ENCODE measurements at places on chromosomes 5 and 9.

DNA sequence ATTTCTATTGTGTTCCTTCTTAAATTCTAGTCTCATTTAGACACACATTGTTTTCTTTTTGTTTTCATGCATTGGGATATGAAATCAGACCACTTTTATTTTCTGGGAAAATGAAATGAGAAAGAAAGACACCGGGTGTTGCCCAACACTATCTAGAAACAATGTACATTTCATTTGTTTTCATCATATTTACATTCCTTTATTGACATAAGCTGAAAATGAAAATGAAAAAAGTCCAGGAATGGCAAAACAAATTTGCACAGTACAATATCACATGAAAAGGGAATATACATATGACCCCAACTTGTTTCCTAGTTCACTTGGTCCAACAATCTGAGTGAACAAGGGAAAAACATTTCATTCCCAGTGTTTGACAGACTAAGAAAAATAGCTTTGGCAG is 20.7 kb downstream of the IFNE start:
- DNase-seq: no peak

DNA sequence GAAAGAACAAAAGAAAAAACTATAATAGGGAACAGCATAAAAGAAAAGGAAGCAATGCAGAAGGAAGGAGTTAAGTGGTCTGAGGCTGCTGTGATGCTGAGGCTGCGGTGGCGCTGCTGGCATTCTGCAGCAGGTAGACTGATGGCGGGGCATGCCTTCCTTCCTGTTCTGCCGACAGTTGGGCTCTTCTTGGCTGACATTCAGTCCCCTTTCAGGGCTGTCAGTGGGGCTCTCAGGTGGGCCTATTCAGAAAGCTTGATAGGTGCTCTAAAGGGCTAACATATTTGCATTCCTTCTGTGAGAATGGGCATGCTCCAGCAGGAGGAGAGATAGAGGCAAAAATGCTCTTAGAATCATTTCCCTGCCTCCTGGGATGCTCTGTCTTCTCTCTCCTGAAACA is 5.1 kb upstream of the CLINT1 start:
- DNase-seq: no peak

DNA sequence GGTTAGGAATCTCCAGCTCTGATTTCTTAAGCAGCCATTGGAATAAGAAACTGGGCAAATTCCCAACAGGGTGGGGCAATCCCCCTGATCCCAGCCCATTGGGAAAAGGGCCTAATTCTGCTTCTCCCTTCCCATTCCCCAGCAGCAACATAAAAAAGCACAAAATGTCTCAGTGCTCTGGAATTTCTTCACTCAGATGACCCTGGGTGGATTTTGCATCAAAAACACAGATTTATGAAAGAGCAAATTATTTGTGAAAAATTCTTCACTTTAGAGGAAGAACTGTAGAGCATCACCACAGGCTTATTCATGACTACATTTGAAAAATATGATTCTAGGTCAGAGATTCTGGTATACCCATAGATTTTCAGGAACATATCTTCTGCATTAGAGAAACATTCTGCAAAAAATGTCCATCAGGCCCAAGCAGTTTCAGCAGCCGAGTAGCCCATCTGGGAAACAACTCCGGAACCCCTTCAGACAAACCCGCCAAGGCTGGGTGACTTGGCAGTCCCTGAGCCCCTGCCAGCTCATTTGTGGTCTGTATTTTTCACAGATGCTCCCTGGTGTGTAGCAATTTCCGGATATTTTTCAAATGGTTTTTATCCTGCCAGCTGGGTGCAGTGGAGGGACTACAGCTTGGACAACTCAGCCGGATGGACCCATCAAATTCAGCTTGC is 102.1 kb upstream of the RANBP3L start:
- DNase-seq: no peak

DNA sequence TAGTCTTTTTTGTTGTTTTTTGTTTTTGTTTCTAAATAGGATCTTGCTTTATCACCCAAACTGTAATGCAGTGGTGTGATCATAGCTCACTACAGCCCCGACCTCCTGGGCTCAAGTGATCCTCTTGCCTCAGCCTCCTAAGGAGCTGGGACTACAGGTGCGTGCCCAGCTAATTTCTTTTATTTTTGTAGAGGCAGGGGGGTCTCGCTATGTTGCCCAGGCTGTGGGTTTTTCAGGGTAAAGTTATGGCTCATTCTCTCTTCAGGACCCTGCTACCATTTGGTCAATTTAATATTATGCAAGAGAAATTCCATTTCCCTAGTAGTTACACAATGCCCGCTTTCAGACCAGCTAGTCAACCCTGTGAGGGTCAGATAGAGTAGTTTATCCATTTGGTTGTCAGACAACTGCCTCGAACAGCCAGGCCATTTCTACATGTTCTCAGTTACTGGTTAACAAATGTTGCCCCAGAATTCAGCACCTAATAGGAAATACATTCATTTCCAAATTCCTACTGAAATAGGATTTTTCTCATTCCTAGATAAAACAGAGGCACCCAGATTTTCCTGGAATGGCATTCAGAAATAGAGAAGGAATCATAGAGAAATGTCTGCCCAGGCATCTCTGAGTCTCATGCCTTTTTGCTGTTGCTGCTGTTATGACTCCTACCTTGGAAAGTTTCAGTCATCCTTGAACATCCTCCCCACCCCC is 6.4 kb upstream of the GLIS3 start:
- peak; percentile 3 for DNase-seq

DNA sequence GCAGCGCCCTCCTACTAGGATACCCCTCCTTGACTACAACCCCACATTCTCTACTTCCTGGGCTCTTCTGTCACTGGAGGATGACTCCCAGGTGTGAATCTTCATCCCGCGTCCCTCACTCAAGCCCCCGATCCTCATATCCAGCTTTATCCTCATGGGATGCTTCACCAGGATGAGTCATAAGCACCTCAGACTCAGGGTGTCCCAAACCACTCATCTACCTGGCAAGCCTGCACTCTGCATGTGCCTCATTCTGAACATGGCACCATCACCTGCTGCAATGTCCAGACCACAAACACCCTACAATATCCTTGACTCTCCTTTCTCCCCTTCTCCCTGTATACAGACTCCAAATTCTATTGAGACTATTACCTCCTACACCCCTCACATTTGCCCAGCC is 1.5 kb upstream of the TGFBI start:
- no peak for DNase-seq

DNA sequence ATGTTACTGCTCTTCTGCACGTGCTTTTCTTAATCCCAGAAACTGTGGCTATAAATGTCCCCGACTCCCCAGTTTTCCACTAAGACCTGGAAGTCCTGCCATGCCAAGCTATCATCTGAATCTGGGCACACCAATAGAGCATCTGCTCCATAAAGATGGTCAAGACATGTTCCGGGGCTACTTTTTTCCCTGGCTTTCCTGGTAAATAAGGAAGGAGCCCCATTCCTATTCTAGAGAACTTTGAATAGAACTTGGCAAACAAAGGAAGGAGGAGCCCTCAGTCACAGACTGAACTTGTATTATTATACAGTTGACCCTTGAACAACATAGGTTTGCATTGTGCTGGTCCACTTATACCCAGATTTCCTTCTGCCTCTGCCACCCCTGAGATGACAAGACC is 182.9 kb downstream of the CCDC192 start:
- no peak for DNase-seq

DNA sequence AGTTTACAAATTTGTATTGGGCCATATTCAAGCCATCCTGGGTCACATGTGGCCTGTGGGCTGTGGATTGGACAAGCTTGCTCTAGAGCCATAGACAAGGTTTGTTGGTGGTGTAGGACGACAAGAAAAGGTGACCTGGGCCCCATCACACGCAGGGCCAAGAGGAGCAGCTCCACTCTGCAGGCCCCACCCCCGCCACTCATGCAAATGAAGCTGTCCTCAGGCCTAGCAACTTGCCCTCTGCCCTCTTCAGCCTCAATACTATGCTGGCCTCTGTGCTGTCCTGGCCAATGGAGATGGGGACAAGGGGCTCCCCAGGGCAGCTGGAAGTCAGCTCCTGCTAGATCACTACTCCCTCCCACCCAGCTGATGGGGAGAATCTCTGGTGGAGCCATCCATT is 55.2 kb upstream of the TMEM252 start:
- DNase-seq: no peak

- DNase-seq: no peak
Measured at GRCh38 chr5:131763968-131764367, 32.8 kb downstream of the FNIP1 start.

DNA sequence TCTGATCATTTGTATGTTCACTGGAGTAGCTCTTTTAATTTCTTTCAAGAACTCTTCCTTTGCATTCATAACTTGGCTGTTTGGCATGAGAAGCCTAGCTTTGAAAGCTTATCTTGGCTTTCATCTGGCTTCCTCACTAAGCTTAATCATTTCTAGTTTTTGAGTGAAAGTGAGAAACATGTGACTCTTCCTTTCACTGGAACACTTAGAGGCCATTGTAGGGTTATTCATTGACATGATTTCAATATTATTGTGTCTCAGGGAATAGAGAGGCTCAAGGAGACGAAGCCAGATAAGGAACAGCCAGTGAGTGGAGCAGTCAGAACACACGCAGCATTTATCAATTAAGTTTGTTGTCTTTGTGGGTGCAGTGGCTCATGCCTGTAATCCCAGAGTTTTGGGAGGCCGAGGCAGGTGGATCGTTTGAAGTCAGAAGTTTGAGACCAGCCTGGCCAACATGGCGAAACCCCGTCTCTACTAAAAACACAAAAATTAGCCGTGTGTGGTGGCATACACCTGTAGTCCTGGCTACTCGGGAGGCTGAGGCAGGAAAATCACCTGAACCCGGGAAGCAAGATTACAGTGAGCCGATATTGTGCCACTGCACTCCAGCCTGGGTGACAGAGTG is 98.3 kb downstream of the UGCG start:
- no peak for DNase-seq

DNA sequence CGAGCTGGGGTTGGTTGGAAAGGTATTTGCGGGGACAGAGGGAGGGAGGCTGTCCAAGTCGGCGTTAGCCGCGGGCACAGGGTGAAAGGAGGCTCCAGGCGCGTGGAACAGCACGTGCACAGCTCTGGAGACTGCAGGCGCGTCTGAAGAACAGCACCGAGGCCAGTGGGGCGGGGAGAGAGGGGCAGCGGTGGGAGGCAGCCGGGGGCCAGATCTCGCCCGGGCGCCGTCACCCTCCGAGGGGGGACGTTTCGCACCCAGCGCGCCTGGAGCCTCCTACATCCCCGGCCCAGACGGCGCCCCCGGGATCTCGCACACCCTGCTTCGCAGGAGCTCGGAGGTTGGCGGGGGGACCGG is 79.6 kb downstream of the NTNG2 start:
- no peak for DNase-seq

DNA sequence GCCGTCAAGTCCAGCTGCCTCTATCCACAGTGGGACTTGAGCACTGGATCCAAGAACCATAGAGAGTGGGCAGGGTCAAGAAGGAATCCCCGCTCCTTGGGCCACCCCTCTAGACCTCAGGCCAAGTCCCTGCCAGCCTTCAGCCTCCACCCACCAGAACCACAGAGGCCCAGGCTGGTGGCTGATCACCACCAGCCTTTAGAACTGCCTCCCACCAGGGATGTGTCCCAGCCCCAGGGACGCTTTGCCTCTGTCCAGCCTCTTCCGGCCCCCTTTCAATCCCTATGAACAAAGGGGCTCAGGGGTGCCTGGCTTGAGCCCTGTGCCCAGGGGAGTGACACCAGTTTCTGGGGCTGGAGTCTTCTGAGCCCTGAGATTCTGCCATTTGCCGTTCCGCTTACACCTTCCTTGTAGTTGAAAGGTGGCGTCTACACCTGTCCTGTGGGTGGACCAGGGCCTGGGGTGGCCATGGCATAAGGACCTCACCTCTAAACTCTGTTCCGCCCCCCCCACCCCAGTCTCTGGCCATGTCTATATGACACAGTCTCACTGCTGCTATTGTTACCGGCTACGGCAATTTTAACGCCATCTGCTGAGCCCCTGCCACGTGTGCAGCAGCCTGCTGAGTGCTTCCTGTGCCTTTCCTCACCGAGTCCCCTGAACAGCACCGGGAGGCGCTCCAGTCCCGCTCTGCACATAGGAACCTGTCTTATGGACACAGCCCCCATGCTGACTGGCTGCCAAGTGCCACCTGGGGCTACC is 35.7 kb upstream of the ORM1 start:
- no peak for DNase-seq

- DNase-seq: no peak
Measured at GRCh38 chr9:131096269-131097125, at the start of gene AIF1L. Gene AIF1L (plus strand): TSS chr9:131096531. CDS start chr9:131096630, 99 bp downstream.

GRCh38 chr9:126877418-126877817 is 17.0 kb downstream of the ZBTB34 start:
- no peak for DNase-seq

- no peak for DNase-seq
Measured at GRCh38 chr9:97387936-97388684, 23.8 kb upstream of the TDRD7 start.

DNA sequence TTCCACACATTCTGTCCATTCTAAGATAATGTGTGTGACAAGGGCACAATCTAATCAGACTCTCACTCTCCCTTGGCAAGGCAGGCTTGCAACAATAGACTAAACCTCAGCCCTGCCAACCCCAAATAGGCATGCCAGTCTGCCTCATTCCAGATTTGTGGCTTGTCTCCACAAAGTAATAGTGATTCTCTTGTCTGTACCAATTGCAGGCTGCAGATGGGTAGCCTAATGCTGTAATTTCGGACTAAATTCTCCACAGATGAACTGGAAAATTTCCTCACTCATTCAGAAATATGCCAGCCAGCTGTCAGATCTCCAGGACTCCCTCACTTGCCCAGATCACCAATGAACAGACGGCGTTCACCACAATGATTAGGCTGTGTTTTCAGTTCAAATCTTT is 413.6 kb downstream of the ELAVL2 start:
- DNase-seq: no peak

GRCh38 chr5:94442991-94443390 is 175.4 kb downstream of the KIAA0825 start:
- DNase-seq: no peak

- DNase-seq: no peak
Measured at GRCh38 chr9:33351547-33351946, 50.8 kb downstream of the AQP7 start.

- DNase-seq: no peak
Measured at GRCh38 chr9:28981711-28982110, 1408.4 kb upstream of the C9orf72 start.

DNA sequence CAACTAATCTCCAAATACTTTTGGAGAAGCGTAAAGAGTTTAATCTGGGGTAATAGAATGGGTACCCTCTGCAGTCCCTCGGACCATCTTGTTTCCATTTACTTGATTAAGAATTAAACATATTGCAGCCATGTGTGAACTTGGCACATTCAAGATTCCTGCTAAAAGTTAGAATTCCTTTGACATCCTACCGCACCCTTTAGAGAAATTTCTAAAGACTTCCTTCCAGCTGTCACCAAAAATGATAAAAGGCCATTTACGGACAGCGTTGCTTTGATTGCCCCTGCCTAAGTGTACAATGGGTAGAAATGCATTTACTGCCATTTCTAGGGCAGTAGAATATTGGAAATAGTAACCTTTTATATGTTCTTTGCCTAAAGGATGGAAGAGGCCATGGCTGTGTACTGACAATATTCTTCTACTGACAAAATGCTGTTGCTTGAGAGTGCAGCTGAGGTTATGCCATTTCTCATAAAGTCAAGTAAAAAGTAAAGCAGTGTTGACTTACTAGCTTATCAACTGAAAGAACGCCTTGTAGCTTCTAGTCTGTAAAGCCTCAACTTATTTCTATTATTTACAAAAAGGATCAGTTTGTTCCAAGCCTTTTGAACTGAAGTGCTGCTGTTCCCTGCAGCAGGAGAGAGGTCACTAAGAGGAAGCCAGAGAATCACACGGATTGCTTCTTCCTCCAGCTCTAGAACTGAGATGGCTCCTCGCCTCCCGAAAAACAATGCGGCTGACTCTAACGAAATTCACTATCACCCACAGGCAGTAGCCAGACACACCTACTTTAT is 139.8 kb upstream of the BASP1 start:
- no peak for DNase-seq
